Astrocyte (in vitro differentiated cells and primary cell): ENCODE measurements at places on chromosomes 5 and 9.

- peak; percentile 68 for DNase-seq
Measured at GRCh38 chr5:54302267-54302687, 8.1 kb downstream of the ARL15 start.

DNA sequence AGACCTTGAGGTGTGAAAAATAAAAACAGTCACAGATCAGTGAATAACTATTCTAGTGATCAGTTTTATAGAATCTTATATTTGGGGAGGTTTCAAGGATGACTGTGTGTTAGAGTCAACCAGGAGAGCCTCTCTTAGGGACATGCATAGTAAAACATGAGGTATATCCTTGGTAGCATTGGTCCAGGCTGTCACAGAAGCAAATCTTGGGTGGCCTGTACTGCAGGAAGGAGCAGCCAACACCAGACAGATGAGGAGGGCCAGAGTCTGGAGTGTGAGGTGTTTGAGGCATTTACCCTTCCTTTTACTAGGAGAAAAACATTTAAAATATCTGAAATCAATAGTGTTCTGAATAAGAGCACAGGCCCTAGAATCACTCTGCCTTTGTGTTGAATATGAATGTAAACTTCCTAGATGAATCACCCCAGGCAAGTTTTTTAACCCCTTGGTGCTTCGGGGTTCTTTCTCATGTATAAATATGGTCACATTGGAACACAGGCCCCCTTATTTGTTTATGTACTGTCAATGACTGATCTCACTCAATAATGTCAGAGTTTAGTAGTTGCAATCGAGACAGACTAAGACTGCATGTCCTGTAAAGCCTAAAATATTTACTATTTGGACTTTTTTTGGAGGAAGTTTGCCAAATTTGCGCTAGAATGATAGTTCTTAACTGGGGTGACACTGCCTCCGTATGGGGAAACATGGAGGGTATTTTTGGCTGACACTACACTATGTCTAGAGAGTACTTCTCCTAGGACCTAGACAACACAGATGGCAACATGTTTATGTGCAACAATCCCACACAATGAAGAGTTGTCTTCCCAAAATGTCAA is 416.5 kb upstream of the POU5F2 start:
- no peak for DNase-seq

GRCh38 chr9:114771889-114772288 is 34.0 kb downstream of the TNFSF15 start:
- peak; percentile 82 for DNase-seq

- peak; percentile 39 for DNase-seq
Measured at GRCh38 chr5:168714046-168714445, 134.9 kb upstream of the PANK3 start.

DNA sequence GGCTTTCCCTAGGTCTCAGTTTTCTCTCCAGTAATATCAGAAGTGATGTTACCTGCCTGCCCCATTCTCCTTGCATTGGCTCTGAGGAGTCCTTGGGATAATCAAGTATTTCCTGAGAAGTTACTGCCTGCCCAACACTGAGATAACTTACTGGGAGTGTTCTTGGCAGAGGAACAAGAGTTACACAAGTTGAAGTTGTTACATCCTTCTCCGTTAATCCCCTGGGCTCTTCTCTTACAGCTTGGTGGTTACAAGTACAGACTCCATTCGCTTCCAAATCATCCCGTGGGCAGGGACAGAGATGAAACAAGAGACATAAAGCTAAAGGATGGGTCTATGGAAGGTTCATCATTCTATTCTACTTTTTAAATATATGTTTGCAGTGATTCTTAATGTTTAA is 74.1 kb upstream of the SAP30L start:
- peak; percentile 87 for DNase-seq

GRCh38 chr9:12934545-12935272 is 159.9 kb downstream of the LURAP1L start:
- no peak for DNase-seq

DNA sequence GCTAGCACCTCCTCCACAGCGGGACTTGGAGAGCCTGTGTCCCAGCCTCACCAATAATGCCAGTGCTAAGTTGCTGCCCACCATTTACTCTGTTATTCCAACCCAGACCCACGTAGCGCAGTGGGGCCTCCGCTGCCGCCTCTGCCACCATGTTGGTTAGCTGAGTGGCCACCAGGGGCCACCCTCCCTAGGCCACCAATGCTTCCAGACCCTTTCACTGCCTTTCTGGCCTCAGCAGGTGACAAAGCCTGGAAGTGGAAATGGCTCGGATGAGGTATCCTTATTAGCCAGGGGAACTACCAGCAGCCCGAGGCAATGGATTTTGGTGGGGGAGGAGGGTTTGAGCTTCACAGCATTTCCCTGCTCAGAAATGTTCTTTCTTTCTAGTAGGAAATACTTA is 110.1 kb downstream of the OSTF1 start:
- DNase-seq: no peak

- DNase-seq: no peak
Measured at GRCh38 chr9:31715250-31715649, 669.2 kb upstream of the ACO1 start.

GRCh38 chr5:80442742-80443141 is 34.9 kb downstream of the ZFYVE16 start:
- no peak for DNase-seq

DNA sequence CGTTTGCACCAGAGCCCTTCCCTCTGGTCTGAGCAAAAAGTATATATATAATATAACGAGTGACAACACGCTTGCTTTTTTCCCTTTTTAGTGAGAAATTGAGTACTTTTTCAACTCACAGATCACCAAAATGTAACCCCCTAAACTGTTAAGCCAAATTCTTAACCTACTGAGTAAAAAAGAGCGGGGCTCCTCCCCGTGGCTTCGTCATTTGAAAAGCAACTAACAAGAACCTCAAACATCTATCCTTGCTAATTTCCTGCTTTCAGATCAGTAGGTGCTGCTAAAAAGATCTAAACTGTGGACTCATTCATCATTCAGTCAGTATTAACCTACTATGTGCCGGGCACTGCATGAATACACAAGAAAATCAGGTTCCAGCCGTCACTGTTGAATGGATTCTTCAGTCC is 1.0 kb upstream of the PTBP3 start:
- DNase-seq: peak; percentile 38

GRCh38 chr9:93820667-93821306 is 134.4 kb downstream of the BARX1 start:
- no peak for DNase-seq

DNA sequence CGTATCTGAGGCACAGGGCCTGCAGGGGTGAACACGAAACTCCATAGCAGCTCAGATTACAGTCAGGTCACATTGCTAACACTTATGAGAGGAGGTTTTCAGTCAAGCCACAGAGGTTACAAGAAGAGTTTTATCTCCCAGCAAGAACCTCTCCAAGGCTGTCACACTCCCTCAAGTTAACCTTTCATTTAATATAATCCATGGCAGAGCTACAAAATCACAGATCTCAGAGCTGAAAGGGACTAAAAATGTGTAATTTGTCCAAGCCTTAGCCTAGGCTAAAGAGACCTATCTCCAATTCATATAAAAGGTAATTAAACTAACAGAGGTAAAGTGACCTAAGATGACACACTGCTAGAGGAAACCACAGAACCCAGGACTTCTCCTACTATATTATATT is 57.2 kb downstream of the MLANA start:
- no peak for DNase-seq

DNA sequence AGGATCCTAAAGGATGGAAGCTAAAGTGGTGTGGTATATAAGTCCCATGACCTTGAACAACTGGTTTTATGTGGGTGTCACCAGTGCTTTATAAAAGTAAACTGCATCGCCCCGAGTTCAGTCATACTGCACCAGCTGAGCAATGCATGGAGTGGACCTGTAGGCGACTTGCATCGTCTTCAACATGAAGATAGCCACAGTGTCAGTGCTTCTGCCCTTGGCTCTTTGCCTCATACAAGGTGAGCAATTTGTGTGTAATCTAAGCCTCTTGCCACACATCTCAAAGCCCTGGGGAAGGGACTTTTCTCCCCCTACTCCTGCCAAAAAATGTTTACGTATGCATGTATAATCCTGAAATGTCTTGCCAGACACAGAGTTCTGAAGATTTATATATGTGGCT is at the start of gene SPINK5:
SPINK5 (plus strand) TSS at position 120 of the 400 bp plus-strand sequence; CDS start at position 185, 65 bp downstream.
- DNase-seq: no peak

GRCh38 chr5:179254638-179255271 is 90.5 kb downstream of the ADAMTS2 start:
- no peak for DNase-seq
